ENCODE measurements at places on chromosomes 13 and 19.
A peak's percentile ranks its signal among the peaks of the same experiment; 100 is the strongest.

DNA sequence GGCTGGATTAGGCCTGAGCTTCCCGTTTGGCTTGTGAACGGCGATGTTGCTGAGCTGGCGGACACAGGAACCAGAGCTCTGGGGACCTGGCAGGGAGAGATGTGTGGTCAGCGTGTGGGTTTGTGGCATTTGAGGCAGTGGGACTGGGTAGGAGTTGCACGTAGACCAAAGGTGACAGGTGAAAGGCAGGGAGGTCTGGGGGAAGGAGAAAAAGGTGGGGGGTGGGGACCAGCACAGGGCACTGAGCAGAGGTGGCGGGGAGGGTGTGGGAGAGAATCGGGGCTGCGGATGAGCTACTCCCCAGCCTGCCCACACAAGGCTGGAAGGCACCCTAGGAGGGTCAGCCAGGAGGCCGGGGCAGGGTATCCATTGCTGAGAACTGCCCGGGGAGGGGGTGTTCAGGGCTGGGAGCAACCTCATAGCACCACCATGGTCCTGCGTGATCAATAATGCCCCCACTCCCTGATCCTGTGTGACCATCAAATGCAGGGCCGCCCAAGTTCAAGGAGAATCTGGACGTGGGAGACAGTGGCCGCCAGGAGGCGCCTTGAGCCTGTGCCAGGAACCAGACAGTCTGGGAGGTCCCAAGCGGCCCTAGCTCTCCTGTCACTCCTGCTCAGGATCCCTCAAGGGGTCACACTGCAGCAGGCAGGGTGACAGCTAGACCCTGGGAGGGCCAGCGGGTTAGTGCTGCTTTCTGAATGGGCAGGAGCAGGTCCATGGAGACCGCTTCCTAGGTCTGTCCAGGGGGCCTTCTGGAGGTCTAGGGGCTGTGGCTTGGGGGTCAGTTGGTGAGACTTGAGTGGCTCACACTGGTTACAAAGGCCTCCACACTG lies 12.8 kb upstream of the SELENOW start:
- peak; percentile 54 for DNase-seq

- DNase-seq: no peak
These were observed 29.0 kb upstream of the SLITRK6 start for GRCh38 chr13:85828094-85828684.

DNA sequence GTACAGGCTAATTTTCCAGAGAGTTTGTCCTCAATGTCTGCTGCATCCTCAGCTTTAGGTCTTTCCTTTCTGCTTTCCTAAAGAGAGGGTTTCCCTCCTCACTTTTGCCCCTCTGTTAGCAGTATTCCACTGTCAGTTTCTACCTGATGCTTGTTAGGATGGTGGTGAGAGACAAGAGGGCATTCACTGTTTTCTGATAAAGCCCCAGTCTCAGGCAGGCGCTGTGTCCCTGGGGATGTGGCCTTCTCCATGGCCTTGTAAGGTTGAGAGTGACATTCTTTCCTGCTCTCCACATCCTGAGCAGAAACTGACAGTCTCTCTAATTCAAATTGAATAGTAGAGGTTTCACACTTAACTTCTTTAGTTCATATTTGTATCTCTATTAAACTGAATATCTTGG lies 14.9 kb downstream of the C13orf42 start:
- no peak for DNase-seq

- DNase-seq: no peak
These were observed 75.6 kb upstream of the KLF5 start for GRCh38 chr13:72983085-72983768.

GRCh38 chr19:36225219-36225892 lies 10.4 kb downstream of the ZNF146 start:
- DNase-seq: no peak

GRCh38 chr13:113848020-113848419 lies 15.9 kb downstream of the GAS6 start:
- DNase-seq: no peak

Data from activated CD8-positive, alpha-beta memory T cell treated with anti-CD3 and anti-CD28 coated beads, Interleukin-2, amount 10 ng/mL, durations not matched to agents 7 days and 5 days (primary cell).